Kidney (tissue), 22 donors: ENCODE measurements at places on chromosomes 13 and 19. TPM values are rescaled to one million over a fixed set of nuclear protein-coding genes. Genes with fewer than 3 reads are reported as not detected.

Gene PRDX2
- total RNA-seq, result 171 TPM

- peaks cover 3% of the 10 kb centered on the region for H3K36me3 ChIP-seq
- peak overlapping the region; percentile 65 for H3K4me3 ChIP-seq
- H3K27ac ChIP-seq, result peak overlapping the region; percentile 93
- DNase-seq, result peak; percentile 97
These were observed 1.5 kb upstream of the PNPLA6 start for GRCh38 chr19:7533925-7534480.

DNA sequence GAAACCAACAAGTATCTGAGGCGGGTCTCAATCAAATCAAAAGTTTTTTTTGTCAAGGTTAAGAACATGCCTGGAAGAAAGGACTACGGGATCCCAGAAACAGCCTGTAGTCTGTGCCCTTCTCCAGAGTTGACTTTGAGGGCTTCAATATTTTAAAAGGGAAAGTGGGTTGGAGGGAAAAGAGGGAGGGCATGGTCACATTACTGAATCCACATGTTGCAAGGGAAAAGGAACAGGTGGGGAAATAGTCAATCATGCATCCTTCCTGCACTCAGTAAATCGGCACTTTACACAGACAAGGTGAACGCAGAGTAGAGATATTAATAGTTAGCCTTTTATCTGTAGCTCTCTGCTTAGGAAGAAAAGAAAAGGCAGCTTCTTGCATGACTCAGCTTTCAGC is 808.5 kb downstream of the UQCRFS1 start:
- H3K4me1 ChIP-seq, result no peaks in the 10 kb centered on the region
- H3K36me3 ChIP-seq, result no peaks in the 10 kb centered on the region
- DNase-seq, result no peak
- no peak overlapping the region for H3K27ac ChIP-seq

DNA sequence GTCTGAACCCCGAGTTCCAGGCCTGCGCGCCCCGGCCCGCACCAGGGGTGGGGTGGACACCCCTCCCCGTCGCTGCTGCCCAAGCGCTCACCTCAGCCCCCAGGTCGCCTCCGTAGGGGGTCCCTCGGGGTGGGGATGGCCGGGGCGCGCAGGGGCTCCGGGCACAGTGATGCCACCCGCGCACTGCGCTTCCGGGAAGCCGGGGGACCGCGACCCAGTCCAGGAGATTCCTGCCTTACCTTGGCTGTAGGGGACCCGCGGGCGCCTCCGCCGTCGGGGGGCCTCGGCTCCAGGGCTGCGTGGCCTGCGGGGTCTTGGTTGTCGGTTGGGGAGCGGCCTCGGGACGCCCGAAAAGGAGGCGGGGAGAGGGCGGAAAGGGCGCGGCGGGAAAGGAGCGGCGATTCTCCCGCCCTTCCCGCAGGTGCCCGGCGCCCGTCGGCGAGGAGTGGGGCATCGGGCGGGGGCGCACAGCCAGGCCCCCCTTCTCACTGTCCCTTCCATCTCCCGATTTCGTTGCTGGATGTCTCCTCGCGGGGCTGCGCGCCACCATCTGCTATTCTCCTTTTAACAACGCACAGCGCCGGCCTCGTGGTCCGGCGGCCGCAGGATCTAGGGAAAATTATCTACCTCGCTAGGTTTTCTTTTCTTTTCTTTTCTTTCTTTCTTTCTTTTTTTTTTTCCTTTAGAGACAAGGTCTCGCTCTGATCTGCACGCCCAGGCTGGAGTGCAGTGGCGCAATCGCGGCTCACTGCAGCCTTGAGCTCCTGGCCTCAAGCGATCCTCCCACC is at the start of gene KEAP1:
Gene KEAP1, minus strand, starts transcription at position 355 of the 788 bp plus-strand sequence. CDS start 3,323 bp downstream, outside the sequence.
- peaks cover 5% of the 10 kb centered on the region for H3K36me3 ChIP-seq
- peak; percentile 60 for DNase-seq
- peak within 1 kb of the TSS; percentile 86 for H3K4me3 ChIP-seq
- H3K27me3 ChIP-seq, result no peaks in the 10 kb centered on the region

GRCh38 chr19:973726-974563 is 10.2 kb upstream of the WDR18 start:
- no peaks in the 10 kb centered on the region for H3K4me1 ChIP-seq
- peaks cover 4% of the 10 kb centered on the region for H3K36me3 ChIP-seq
- H3K27me3 ChIP-seq, result no peaks in the 10 kb centered on the region

Gene CBY2
- 0.22 TPM for total RNA-seq

DNA sequence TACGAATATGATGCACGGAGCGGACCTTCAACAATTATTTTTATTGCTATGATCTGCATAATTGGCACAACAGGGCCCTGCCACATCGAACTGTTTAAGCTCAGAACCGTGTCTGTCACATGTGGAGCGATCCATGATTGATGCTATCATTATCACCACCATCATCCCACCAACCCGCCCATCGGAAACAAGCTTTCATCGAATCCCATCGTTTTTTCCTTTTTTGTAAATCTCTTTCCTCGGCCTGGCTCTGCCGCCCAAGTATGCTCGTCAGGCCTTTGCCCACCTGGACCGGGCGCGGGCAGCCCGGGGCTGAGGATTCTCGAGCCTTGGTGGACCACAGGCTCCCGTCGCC is 533 bp upstream of the DCAF15 start:
- peak overlapping the region; percentile 57 for H3K4me3 ChIP-seq
- H3K4me1 ChIP-seq, result peaks cover 11% of the 10 kb centered on the region
- H3K36me3 ChIP-seq, result peaks cover 3% of the 10 kb centered on the region
- H3K27ac ChIP-seq, result no peak overlapping the region

Gene LHFPL6
- total RNA-seq, result 59.2 TPM

GRCh38 chr13:75418997-75419396 is 63.0 kb downstream of the TBC1D4 start:
- H3K36me3 ChIP-seq, result no peaks in the 10 kb centered on the region
- DNase-seq, result no peak
- H3K27me3 ChIP-seq, result no peaks in the 10 kb centered on the region
- peaks cover 11% of the 10 kb centered on the region for H3K4me1 ChIP-seq
- H3K4me3 ChIP-seq, result no peak overlapping the region
- H3K27ac ChIP-seq, result no peak overlapping the region

DNA sequence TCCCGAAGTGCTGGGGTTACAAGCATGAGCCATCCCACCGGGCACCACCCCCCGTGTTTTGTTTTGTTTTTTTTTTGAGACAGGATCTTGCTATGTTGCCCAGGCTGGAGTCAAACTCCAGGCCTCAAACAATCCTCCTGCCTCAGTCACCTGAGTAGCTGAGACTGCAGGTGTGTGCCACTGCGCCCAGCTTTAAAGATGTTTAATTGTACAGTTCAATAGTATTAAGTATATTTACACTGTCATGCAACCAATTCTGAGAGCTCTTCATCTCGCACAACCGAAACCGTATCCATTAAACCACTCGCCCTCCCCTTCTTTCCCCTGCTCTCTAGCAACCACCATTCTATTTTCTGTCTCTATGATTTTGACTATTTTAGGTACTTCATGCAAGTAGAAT is 15.6 kb downstream of the NUCB1 start:
- peaks cover 10% of the 10 kb centered on the region for H3K36me3 ChIP-seq
- H3K4me1 ChIP-seq, result no peaks in the 10 kb centered on the region
- no peak overlapping the region for H3K27ac ChIP-seq
- no peak overlapping the region for H3K4me3 ChIP-seq
- no peak for DNase-seq

Gene ZNF181
- total RNA-seq, result 13.4 TPM

GRCh38 chr19:22595422-22595821 is 38.7 kb upstream of the ZNF492 start:
- no peaks in the 10 kb centered on the region for H3K36me3 ChIP-seq
- no peak for DNase-seq
- H3K4me3 ChIP-seq, result no peak overlapping the region
- no peaks in the 10 kb centered on the region for H3K27me3 ChIP-seq
- no peaks in the 10 kb centered on the region for H3K4me1 ChIP-seq
- H3K27ac ChIP-seq, result no peak overlapping the region

Gene KRTDAP
- not detected for total RNA-seq

Gene CFAP97D2
- total RNA-seq, result not detected

DNA sequence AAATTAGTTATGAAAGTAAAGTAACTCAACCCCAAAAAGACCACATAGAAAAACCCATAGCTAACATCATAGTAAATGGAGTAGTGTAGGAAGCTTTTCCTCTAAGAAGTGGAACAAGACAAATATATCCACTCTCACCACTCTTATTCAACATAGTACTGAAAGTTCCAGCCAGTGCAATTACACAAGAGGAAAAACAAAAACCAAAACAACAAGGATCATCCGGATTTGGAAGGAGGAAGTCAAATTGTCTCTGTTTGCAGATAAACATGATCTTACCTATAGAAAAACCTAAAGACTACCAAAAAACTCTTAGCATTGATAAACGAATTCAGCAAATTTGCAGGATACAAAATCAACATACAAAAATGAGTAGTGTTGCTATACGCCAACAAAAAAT is 8.5 kb upstream of the SIGLEC8 start:
- no peak overlapping the region for H3K27ac ChIP-seq
- no peaks in the 10 kb centered on the region for H3K4me1 ChIP-seq
- DNase-seq, result no peak
- no peaks in the 10 kb centered on the region for H3K36me3 ChIP-seq

DNA sequence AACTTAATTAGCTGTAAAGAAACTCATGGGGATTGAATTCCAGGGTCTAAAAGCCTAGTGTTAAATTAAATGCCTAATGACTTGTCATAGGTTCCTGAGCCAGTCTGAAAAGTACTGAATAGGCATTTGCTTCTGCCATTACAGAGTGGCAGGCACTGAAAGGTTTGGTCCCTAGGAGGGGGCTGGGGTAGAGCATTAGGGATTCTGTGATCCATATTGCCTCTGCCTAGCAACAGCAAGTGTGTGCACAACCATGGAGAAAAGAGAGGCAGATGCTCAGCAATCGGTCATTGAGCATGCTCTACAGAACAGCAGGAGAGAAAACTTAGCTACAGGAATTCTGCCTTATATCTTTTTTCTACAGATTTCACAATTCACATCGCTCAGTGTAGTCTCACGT is 133.5 kb downstream of the TRPC4 start:
- H3K4me1 ChIP-seq, result no peaks in the 10 kb centered on the region
- H3K36me3 ChIP-seq, result no peaks in the 10 kb centered on the region
- no peaks in the 10 kb centered on the region for H3K27me3 ChIP-seq
- H3K27ac ChIP-seq, result no peak overlapping the region

- H3K27ac ChIP-seq, result no peak overlapping the region
- DNase-seq, result peak; percentile 88
- H3K4me3 ChIP-seq, result no peak overlapping the region
- H3K4me1 ChIP-seq, result no peaks in the 10 kb centered on the region
- no peaks in the 10 kb centered on the region for H3K36me3 ChIP-seq
These were observed 20.5 kb downstream of the IQCN start for GRCh38 chr19:18253716-18254115.

GRCh38 chr13:24861617-24862362 is 97.8 kb downstream of the RNF17 start:
- no peak overlapping the region for H3K27ac ChIP-seq
- no peaks in the 10 kb centered on the region for H3K27me3 ChIP-seq
- H3K36me3 ChIP-seq, result no peaks in the 10 kb centered on the region

- H3K4me1 ChIP-seq, result no peaks in the 10 kb centered on the region
- DNase-seq, result no peak
- H3K36me3 ChIP-seq, result no peaks in the 10 kb centered on the region
- no peak overlapping the region for H3K4me3 ChIP-seq
These were observed 3.2 kb downstream of the AXL start for GRCh38 chr19:41222240-41222639.

DNA sequence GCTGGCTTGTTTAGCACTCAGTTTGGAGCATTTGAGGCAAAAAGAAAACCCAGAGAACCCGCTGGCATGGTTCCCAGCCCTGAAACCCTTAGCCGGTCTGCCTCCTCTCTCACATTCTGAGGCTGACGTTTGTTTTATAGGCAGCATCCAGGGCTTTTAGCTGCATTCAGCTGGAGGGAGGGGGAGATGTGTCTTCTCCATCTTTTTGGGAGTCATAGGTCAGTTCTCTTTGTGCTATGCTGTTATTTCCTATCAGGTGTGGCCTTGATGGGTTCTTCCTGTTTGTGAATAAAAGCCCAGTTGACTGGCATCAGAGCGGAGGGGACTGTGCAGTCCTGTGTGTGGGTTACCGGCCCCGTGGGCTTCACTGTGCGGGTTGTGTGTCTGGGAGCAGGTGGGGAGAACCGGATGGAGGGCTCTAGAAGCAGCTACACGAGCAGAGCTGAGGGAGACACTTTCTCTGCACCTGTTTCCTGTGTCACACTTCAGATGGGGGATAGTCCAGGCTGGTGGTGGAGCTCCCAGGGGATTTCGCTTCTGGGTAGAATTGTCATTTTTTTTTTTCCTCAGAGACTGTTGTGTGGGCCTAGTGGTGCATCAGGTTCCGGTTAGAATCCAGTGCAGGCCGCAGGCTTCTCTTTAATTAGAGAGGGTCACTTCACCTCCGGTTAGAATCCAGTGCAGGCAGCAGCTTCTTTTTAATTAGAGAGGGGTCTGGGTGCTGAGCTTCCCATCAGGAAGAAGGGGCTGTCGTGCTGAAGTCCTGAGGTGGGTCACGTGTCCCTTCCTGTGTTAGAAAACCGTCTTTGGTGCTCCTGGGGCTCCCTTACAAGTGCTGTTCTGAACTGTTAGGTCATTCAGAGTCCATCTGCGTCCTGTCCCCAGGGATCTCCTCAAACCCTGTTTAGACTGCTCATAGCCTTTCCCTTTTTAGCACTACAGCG is 69.6 kb downstream of the ARHGEF7 start:
- H3K4me1 ChIP-seq, result no peaks in the 10 kb centered on the region
- no peaks in the 10 kb centered on the region for H3K27me3 ChIP-seq
- no peak overlapping the region for H3K4me3 ChIP-seq
- H3K27ac ChIP-seq, result peak overlapping the region; percentile 26
- no peak for DNase-seq
- peaks cover 2% of the 10 kb centered on the region for H3K36me3 ChIP-seq

GRCh38 chr19:1258707-1259205 is 10.4 kb downstream of the MIDN start:
- H3K4me1 ChIP-seq, result peaks cover 73% of the 10 kb centered on the region
- H3K27me3 ChIP-seq, result no peaks in the 10 kb centered on the region
- peaks cover 17% of the 10 kb centered on the region for H3K36me3 ChIP-seq
- no peak for DNase-seq
- peak overlapping the region; percentile 98 for H3K27ac ChIP-seq

Gene ZNF177
- 1.8 TPM for total RNA-seq

Gene IL17D
- total RNA-seq, result 0.44 TPM

Gene CYP2A6
- total RNA-seq, result not detected
